NCI-H69 (cell line): ENCODE measurements at places on chromosomes 7 and 10.
A peak's percentile ranks its signal among the peaks of the same experiment; 100 is the strongest.

- DNase-seq = peak; percentile 94
Measured at GRCh38 chr7:20798694-20799121, 12.0 kb upstream of the SP8 start.

- DNase-seq = no peak
Measured at GRCh38 chr7:3254718-3255117, 46.3 kb upstream of the SDK1 start.

DNA sequence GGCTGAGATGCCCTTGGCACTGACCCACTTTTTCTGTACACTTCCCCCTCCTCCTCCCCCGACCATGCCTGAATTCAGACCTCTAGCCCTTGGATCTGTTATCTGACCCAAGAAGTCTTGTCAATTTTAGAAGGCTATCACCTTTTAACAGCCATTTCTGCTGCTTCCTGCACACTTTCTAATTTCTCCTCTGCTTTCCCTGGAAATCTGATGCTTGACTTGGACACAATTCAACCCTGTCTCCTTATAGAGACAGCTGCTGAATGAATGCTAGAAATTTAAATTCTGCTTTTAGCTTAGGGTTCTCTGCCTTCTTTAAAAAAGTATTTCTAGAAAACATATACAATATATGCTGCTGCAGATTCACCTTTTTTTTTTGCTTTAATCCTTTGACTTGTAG, 417.9 kb upstream of the KLF6 start:
- DNase-seq = no peak

GRCh38 chr10:110577056-110577455, 9.6 kb downstream of the SMC3 start:
- DNase-seq = no peak

- peak; percentile 53 for DNase-seq
Measured at GRCh38 chr7:2163600-2164555, 68.9 kb downstream of the MAD1L1 start.

DNA sequence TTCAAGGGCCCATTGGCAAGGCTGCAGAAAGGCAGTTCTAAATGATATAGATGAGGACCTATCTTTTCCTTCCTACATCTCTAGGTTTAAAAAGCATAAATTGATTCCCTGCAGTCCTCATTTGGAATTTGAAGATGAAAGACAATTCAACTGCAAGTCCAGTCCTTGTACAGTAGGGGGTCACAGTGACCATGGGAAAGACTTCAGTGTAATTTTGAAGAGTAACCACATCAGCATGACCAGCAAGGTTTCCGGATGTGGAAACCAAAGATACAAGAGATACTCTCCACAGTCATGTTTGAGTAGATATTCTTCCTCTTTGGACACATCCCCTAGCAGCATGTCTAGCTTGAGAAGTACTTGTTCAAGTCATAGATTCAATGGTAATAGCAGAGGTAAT, 539.3 kb upstream of the TEX47 start:
- DNase-seq = no peak

DNA sequence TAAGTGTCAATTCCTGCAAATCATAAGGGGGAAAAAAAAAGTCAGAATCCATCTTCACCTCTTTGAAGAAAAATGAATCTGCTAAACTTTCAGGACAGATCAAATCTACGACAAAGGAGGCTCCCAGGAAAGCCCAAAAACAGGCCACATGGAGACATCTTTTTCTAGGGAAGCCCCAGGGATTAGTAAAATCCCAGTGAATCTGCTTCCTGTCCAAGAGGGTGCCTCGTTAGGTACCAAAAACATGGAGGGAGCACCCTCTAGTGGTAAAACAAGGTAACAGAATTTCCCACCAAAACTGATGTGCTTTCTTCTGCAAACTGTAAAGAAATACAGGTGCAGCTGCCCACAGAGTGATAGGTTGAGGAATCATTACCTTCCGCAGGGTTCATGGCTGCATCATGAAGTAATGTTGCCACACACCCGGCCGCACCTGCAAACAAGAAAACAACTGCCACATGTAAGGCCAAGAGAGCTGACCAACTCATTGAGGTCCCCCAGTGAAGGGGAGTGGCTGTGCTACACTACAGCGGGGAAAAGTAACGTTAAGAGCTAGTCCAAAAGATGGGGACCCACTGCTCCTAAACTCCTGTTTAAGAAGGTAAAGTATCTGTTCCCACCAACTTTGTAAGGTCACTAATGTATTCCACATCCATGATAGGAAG, 7.9 kb downstream of the SLC25A28 start:
- peak; percentile 62 for DNase-seq

- no peak for DNase-seq
Measured at GRCh38 chr10:57654856-57655255, 612.8 kb downstream of the IPMK start.

GRCh38 chr10:62662486-62662885, 142.0 kb upstream of the ADO start:
- DNase-seq = no peak

DNA sequence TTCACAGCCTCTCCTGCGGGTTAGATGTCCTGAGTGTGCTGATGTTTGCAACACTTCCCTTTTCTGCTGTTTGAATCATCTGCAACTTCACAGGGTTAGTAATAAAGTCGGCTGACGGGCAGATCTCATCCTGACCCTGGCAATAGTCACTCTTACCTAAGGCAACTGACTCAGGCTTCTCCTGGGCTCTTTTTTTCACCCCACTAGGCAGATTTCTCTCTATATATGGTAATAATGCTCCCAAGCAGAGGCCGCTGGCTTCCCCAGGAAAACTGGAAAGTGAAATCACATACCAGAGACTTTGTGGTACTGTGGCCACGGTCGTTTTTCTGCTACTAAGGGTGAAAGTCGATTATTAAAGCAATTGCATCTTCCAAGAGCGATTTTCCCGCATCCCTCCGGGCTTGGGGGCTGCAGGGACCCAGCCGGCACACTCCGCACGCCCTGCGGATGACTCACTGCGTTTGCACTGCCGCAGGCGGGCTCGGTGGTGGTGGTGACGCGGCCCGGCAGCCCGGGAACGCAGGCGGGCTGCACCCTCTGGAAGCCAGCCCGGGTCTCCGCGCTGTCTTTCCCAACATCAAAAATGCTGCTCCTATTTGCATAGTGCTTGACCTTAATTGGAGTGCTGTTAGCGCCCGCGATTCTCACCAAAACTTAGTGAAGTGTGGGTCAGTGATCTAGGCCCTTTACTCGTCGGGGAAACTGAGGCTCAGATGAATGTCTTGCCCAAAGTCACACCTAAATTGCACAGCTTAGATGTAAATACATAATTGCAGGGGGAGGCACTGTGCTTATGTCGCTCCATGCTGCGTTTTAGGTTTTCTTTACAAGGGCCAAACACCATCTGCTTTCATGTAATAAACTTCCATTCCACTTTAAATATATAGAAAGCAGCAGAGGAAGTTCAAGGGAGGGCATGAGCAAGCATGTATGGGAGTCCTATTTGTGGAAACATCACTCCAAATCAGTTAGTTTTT, 47.6 kb upstream of the ITGB1 start:
- DNase-seq = peak; percentile 78

- peak; percentile 90 for DNase-seq
Measured at GRCh38 chr7:44189286-44189992, at the start of gene GCK. Gene GCK (minus strand): TSS chr7:44189439. CDS start chr7:44188953, 486 bp downstream.
